Inflammatory macrophage treated with lipopolysaccharide for 1 hour (primary cell): ENCODE measurements at places on chromosomes 2 and 18.

DNA sequence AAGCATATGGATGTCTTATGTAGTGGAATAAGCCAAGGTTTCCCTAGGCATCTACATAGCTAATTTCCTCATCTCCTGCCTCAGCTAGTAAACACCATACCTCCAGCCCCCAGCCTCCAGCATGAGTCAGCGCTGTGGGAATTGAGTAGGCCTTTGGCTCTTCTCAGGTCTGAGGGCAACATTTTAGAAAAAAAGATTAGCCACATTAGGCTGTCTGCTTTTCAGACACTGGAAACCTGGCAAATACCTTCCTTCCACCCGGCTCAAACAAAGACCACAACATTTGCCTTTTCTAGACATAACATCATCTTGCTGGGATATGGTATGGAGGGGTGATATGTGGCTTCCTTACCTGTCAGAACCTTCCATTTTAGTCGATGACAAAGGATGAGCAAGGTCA, 6.1 kb upstream of the CCDC195 start:
- DNase-seq = no peak

DNA sequence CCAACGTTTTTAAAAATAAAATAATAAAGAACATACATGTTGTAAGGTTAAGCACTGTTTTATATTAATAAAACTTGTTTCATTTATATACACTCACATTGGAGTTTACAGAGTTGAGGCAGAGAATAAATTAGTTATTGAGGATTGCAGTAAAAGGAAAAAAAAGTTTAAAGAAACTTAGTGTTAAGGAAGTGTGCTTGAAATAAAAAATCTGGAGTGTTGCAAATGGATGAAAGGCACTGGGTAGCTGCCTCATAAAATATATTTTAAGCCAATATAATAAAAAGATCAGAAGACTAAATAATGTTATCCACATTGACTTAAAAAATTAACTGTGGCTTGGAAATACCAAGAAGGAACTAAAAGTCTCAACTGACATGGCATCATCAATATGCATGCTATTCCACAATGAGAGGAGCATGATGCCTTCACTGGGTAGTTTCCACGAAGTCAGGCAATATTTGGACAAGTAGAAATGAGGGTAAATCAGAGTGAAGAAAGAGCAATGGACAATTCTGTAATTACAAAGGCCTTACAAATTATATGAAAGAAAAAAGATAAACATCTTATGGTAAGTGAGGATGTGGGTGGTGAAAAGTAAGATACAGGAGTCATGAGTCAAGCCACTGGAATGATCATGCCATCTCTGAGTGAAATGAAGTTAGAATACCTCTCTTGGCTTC, 2.5 kb downstream of the GALNT3 start:
- DNase-seq = peak; percentile 55

DNA sequence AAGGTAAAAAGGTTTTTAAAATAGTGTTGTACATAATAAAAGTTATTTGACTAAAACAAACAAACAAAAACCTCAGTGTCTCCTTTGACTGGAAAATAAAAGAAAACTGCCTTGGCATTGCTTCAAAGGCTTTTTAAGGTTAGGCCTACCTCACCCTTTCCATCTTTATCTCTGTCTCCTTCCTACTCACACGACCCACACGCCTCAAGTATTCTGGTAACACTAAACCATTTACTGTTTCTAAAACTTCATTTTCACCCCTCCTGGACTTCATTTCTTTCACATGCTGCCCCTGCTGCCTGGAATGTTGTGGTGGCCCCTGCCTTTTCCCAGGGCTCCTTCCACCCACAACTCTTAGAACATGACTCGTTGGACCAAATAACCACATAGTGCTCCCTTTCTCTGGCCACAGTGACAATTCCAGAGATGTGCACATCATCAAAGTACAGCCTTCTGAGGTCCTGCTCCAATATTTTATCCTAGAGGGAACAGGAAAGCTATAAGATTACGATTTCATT, 54.0 kb downstream of the ERBB4 start:
- no peak for DNase-seq

DNA sequence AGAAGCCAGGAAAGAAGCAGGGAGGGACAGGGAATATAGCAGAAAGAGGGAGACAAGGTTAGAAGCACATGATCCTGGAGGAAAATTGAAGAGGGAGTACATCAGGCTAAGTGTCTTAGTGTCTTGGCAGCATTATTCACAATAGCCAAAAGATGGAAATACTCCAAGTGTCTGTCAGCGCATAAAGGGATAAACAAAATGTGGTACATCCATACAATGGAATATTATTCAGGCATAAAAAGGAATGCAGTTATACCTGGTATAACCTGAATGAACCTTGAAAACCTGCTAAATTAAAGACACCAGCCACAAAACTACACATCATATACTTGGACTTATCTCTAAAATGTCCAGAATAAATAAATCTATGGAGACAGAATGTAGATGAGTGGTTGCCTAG, 219.1 kb upstream of the PID1 start:
- DNase-seq = no peak

DNA sequence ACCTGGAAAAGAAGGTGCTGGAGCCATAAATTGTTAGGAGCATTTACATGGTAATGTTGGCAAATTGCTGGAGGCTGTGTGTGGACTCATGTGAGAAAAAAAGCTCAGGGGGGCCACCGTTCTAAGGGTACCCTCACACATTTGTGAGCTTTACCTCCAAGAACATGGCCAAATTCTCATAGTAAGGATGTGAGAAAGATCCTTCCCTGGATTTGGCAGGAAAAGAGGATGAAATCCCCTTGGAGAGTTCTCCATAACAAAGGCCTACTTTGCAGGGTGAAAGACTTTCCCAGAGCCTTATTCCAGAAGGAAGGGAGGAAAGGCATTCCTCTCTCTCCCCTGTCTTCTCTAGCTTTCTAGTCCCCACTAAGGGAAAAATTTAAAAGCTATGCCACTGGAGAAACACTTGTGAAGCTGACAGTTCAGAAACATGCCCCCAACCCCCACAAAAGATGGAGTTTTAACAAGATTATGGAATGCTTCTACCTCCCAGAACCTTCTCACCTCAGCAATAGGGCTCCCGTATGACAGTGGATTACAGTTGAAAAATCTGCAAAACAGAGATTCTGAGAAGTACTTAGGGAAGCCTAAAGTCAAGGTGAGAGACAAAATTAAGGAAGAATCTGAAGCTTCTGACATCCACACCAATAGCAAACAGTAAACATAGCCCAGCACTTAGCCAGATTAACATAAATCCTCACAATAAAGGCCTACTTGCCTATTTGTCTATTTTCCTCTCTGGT, 20.2 kb upstream of the ERMN start:
- DNase-seq = no peak

GRCh38 chr2:40032650-40033319, 253.7 kb upstream of the THUMPD2 start:
- DNase-seq = no peak

GRCh38 chr2:223723954-223724411, 113.4 kb downstream of the AP1S3 start:
- no peak for DNase-seq

- peak; percentile 2 for DNase-seq
Measured at GRCh38 chr2:227717687-227718567, at the start of gene SLC19A3. TSS of gene SLC19A3 (minus strand) at chr2:227718028. CDS start at chr2:227702318, 15,710 bp downstream.

DNA sequence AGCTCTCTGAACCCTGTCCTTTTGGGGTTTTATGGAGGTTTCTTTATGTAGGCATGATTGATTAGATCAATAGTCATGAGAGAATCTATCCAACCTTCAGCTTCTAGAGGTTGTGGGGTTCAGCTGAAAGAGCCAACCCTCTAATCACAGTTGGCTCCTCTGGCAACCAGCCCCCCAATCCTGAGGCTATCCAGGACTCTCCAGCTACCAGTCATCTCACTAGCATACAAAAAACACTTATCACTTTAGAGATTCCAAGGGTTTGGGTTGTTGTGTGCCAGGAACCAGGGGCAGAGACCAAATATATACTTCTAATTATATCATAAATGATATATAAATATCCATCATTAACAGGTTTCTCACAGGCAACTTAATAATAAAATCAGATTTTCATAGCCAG, 11.7 kb downstream of the WDPCP start:
- no peak for DNase-seq

GRCh38 chr2:37180006-37180639, 8.3 kb downstream of the SULT6B1 start:
- no peak for DNase-seq

GRCh38 chr18:56661360-56662062, 10.4 kb downstream of the WDR7 start:
- no peak for DNase-seq

GRCh38 chr18:21735452-21736015, 5.1 kb upstream of the MIB1 start:
- DNase-seq = no peak

GRCh38 chr2:17171446-17172049, 346.7 kb downstream of the RAD51AP2 start:
- DNase-seq = peak; percentile 16

DNA sequence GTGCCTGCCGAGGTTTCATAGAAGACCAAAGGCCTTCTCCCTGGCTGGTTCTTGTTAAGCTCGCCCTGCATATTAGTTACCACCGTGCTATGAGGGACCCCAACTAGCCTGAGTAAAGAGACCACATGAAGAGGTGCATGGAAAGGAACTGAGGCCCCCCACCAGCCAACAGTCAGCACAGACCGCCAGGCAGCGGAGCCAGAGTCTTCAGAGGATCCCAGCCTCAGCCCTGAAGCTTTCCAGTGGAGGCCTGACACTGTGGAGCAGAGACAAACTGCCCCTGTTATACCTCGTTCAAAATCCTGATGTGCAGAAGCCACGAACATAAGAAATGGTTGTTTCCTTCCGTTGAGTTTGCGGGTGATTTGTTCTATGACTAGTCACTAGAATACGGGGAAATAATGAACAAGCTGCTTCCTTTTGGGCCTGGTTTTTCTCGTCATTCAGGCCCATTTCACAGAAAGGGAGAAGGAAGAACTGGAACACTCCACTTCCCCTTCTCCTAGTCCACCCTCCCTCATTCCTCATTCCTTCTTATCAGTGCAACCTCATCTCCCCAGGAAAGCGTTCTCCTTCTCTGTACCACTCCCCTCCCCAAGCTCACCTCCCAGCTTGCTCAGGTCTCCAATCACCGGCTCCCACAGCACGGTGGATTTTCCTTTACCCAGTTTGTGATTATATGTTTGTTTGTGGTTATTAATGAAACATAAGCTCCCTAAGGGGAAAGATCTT, 3.0 kb upstream of the GLI2 start:
- DNase-seq = no peak

- DNase-seq = no peak
Measured at GRCh38 chr2:70173520-70173919, 17.3 kb downstream of the C2orf42 start.

DNA sequence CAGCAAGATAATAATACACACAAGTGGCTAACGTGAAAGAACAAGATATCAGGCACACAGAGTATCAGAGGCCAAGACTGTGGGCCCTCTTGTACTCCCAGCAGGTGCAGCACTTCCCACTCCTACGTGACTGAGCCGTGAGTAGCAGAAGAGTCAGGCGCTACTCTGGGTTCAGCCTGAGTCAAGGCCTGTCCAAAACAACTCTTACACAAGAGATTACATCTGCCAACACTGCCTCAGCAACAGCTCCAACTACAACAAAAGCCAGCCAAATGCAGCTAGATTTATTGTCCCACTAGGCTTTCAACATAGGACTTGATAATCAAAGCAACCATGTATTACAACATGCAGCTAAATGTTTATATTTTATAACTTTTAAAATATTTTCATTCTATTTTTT, 56.2 kb downstream of the ITSN2 start:
- no peak for DNase-seq

GRCh38 chr18:79918615-79919011, 32.8 kb downstream of the SLC66A2 start:
- DNase-seq = no peak

DNA sequence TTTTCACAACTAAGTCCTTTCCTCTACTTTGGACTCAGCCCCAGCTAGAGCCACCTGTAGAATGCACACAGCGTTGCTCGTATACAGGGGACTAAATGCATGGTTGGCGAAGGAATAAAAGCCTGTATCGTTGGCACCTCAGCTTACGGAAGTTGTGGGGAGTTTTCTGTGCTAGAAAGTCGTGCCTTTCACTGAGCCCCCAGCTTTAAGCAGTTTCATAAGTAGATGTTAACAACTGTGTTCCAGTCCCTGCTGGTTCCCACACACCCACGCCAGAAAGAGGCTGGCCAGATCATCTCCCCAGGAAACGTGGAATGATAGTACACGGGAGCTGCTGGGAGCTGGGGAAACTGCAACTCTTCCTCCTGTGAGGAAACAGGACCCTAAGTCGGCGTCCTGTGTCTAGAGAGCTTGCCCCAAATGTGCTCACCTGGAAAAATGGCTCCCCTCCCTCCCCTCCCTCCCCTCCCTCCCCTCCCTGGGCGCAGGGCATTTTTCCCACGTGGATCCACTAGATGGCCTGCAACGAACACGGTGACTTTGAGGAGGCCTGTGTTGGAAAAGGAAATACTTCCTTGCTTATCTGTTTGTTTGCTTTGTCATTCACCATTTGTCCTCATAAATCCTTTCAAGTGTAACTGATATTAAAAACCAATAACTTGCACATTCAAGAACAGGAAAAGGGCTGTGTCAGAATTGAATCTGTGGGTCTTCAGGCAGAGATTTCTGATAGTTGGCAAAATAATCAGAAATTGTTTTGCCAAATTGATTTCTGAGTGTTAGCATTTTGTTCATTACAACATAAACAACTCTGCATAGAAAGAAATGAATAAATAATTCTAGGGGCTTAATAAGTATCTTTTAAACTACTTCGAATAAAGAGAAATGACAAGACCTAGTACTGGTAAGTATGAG, 43.9 kb upstream of the RFX8 start:
- DNase-seq = no peak

- no peak for DNase-seq
Measured at GRCh38 chr2:206958261-206958660, 18.9 kb downstream of the CPO start.

DNA sequence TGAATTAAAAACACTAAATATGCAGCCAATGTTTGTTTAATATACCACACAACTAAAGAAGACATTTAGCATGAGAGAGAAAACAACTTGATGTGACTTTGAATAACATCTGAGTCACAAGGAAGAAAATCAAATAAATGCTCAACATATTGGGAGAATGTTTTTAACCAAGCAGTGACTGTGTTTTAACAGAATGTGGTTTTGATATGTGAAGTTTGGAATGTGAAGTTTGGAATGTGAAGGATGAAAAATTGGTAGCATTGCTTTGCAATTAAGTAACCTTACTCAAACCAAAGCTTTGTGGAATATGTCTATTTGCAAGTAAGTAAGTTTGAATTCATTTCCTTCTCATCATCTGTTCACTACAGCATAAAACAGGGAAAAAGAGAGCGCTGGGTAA, 128.2 kb upstream of the DNAJC10 start:
- DNase-seq = no peak
